ENCODE measurements at places on chromosomes 12 and 14.
A peak's percentile ranks its signal among the peaks of the same experiment; 100 is the strongest.

- no peak for DNase-seq
These were observed 15.1 kb downstream of the PHETA1 start for GRCh38 chr12:111353603-111354295.

DNA sequence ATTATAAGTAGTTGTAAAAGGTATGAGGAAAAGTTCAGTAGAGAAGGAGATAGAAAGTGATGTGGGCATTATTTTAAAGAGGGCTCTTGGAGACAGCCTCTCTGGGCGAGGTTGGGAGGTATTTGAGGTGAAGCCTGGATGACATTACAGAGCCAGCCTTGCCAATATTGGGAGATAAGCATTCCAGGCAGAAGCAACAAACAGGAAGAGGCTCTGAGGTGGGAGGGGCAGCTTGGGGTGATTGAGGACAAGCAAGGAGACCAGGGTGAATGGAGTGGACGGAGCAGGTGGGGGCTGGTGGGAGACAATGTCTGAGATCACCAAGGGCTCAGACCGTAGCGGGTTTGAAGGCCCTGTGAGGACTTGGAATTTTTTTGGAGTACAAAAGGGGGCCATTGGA lies 87.3 kb downstream of the DYRK2 start:
- no peak for DNase-seq

DNA sequence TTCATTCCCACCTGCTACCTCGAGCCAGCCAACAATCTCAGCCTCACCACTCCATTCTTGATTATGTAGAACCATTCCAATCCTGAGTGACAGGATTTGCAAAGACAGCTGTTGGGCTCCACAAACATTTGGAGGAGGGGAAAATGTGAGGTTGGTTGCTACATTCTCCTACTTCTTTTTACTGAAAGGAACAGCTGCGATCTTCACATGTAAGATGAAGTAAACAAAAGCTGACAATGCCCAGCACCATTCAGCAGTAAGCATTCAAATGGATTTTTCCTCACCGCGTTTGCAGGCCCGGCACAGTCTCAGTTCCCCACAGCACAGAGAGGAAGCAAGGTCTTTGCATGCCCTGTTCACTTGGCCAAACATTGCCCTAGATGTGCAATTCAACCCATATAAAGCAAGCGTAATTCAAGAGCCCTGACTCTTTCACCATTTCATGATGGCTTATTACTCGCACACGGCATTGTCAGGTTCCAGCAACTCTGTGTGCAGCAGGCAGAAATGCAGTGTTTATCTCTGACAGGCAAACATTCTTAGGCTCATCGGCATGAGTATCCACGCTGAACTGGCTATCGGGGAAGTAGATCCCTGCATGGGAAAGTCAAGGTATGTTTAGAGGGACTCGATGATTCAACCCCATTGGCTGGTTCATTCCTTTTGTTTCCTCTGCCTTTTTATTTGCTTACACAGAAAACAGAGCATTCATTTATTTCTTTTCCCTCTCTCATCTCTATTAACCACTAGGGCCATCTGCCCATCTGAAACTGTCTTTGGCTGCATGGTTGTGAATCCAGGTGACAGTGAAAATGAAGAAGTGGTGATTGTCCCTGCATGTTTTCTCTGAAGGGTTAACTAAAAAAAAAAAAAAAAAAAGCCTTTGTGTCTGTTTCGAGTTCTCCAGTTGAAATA lies 236.1 kb upstream of the PLEKHG7 start:
- peak; percentile 43 for DNase-seq

DNA sequence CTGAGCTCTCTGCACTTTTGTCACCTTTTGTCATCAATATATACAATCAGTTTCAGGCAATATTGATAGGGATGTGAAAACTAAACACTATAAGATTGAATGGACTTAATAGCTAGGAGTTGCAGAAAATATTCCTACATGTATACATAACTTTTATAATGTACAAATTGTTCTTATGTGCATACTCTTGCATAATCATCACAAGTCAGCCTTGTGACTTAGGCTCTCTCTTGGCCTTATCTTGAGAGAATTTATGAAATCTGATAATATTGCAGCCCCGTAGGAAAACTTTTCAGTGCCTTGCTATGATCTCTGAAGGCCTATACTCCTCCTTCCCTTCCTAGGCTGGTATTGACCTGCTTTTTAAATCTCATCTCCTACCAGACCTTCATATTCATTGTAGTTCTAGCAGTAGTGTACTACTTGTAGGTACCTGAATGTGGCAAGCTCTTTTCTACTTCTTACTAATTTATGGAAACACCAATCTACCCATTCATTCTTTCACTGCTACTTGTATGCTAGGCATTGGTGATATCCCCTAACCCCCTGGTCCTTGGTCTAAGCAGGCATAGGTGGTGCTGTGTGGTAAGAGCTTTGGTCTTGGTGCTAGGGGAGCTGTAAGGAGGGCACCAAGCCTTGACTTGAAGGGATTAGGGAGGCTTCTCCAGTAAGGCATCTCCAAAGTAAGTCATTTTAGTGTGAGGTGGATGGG lies 100.0 kb downstream of the PRKCH start:
- no peak for DNase-seq

DNA sequence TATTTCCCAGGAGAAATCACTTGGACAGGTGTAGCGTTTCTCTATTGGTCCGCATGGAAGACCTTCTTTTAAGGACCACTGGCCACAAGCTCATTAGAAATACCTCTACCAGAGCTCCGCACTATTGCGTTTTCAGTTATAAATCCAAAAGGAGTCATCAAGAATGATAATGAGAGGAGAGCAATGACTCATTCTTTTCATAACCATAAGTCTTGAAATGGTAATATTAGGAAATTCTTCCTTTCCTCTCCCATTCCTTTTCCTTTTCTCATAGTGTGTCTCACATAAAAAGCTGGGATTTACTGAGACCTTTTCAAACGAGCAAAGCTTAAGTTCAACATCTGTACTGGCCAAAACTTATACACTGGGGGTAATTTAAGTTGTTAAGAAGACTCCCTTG lies 215.7 kb downstream of the CPNE8 start:
- DNase-seq: no peak

- DNase-seq: no peak
These were observed 31.5 kb upstream of the CRADD start for GRCh38 chr12:93645702-93646101.

DNA sequence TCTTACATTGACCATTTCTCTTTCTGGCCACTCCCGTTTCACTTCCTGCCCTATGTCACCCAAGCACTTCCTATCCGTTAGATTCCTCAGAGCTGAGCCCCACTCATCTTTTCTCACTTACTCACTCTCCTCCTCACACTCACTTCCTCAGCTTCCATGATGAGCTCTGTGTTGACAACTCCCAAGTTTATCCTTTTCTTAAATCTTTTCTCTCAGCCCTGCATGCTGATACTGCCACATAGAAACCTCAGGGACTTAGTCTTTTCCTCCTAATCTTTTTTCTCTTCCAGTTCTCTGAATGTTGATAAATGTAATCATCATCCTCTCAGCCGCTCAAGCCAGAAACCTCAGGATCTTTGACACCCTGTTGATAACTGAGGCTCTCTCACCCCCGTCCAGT lies 99.6 kb downstream of the ANO6 start:
- DNase-seq: no peak

Measured in NCI-H146 (cell line).